T-helper 2 cell treated with Interferon-gamma antibody and Interleukin-4, amounts not matched to agents 5 μg/mL and 100 μg/mL, for 36 hours (primary cell): ENCODE measurements at places on chromosomes 7 and 10.
A peak's percentile ranks its signal among the peaks of the same experiment; 100 is the strongest.

DNA sequence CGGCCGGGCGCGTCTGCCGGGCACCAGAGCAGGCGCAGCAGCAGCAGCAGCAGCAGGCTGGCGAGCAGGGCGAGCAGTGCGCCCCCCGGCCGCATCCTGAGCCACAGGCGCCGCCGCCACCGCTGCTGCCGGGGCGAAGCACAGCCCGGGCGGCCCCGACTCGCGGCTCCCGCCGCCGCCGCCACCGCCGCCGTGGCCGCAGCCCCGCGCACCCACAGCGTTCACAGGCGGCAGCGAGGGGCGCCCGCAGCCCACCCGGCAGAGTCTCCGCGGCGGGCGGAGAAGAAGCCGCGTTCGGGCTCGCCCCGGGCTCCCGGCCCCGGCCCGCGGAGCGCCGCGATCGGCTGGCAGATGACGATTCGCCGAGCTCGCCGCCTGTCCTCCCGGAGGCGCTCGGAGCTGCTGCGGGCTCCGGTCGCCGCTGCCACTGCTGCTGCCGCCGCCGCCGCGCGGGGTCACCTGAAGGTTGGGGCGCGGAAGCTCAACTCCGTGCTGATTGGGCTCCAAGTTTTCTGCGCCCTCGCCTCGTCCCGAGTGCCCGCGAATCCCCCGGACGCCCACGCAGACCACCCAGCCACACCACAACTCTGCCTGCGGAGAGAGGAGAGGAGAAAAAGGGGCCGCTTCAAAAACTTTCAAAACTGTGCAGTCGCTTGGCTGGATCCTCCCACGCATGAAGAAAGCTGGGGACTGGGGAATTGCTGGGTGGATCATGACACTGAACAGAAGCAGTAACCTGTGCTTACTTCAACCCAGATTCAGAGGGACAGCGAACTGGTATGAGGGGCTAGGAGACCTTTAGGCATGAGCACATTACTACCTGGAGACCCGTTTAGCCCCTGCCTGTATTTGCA is at the start of gene ST8SIA6:
ST8SIA6 (minus strand) TSS at position 435 of the 854 bp plus-strand sequence; CDS start at position 95, 340 bp downstream.
- H3K4me3 ChIP-seq: peak within 1 kb of the TSS; percentile 85
- peak; percentile 36 for DNase-seq
- H3K4me1 ChIP-seq: peaks cover 10% of the 10 kb centered on the region
- peaks cover 6% of the 10 kb centered on the region for H3K36me3 ChIP-seq
- peaks cover 74% of the 10 kb centered on the region for H3K27me3 ChIP-seq

DNA sequence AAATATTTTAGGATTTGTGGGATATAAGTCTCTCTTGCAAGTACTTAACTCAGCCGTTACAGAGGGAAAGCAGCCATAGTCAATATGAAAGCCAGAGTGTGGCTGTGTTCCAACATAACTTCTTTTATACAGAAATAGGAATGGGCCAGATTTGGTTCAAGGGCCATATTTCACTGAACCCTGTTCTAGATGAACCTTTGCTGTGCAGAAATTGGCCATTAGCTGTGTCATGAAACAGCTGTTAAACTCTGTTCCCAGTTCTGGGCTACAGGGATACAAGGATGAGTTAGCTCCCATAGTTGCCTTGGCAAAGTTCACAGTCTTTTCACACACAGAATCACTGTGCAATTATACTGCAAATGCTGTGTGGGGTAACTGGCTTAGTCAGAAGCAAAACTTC is 213.9 kb upstream of the LRRN3 start:
- DNase-seq: no peak
- no peak overlapping the region for H3K4me3 ChIP-seq
- H3K36me3 ChIP-seq: no peaks in the 10 kb centered on the region

- H3K36me3 ChIP-seq: no peaks in the 10 kb centered on the region
- H3K27ac ChIP-seq: no peak overlapping the region
Measured at GRCh38 chr10:50275650-50276235, 24.4 kb upstream of the ASAH2 start.

DNA sequence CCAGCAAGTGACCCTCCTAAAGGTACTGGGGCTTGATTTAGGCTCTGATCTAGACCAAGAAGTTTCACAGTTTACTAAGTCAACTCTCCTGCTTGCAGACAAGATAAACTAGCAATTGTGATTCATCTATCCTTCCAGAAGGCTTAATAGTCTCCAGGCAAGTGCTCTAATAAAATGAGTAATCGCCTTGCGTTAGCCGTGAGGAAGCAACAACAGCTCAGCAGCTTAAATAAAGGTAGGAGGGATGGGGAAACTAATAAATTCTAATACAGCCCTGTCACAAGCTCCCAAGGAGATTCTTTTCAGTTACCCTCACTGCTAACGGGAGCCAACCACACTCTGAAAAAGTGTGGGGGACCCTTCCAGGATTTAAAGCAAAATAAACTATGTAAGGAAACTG is 48.4 kb downstream of the FRMD4A start:
- no peaks in the 10 kb centered on the region for H3K27me3 ChIP-seq
- no peak overlapping the region for H3K27ac ChIP-seq
- no peak overlapping the region for H3K4me3 ChIP-seq
- DNase-seq: no peak
- H3K4me1 ChIP-seq: no peaks in the 10 kb centered on the region

- peaks cover 32% of the 10 kb centered on the region for H3K4me1 ChIP-seq
- no peaks in the 10 kb centered on the region for H3K36me3 ChIP-seq
- H3K27ac ChIP-seq: peak overlapping the region; percentile 80
- H3K27me3 ChIP-seq: no peaks in the 10 kb centered on the region
Measured at GRCh38 chr10:13788320-13788600, 201.5 kb downstream of the PRPF18 start.

DNA sequence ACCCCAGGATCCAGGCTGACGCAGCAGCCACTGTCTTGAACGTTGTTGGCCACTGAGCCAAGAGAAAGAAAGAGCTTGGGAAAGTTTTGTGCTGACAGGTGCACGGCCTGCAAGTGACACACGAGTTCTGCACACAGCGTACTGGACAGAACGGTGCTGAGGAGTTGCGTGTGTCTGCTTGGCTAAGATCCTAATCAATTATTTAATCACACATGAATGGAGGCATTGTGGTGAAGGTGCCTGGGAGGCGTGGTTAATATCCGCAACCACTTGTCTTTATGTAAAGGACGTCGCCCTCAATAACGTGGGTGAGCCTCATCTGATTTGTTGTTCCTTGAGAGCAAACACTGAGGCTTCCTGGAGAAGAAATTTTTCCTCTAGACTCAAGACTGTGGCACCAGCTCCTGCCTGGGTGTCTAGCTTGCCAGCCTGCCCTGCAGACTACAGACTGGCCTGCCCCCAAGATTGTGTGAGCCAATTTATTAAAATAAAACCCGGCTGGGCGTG is 16.6 kb upstream of the GNA12 start:
- no peak overlapping the region for H3K4me3 ChIP-seq
- peaks cover 19% of the 10 kb centered on the region for H3K4me1 ChIP-seq
- DNase-seq: no peak
- peaks cover 2% of the 10 kb centered on the region for H3K27me3 ChIP-seq

- H3K27me3 ChIP-seq: no peaks in the 10 kb centered on the region
- peaks cover 47% of the 10 kb centered on the region for H3K4me1 ChIP-seq
- DNase-seq: no peak
- H3K27ac ChIP-seq: no peak overlapping the region
Measured at GRCh38 chr10:5288359-5288758, 76.4 kb upstream of the UCN3 start.

GRCh38 chr7:107641676-107642075 is 19.0 kb upstream of the SLC26A4 start:
- H3K36me3 ChIP-seq: peaks cover 16% of the 10 kb centered on the region
- H3K4me1 ChIP-seq: peaks cover 33% of the 10 kb centered on the region
- H3K27ac ChIP-seq: no peak overlapping the region
- DNase-seq: no peak

DNA sequence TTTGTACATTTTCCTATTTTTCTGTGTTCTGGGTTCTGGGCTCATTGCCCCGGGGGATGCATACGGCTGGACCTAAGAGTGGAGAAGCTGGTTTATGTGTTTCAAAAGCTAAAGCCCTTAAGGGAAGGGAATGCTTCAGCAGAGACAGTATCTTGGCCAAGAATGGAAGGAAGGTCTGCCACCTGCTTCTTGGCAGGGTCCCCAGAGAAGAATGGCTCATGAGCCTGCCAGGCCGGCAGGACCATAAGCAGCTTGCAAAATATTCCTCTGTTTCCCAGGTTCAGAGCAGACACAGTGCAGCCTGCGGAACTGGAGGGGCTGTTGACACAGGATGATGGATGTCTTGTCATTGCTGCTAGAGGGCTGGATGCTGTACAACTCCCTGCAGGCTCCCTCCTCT is 7.8 kb upstream of the ABHD11 start:
- H3K4me3 ChIP-seq: no peak overlapping the region
- no peaks in the 10 kb centered on the region for H3K36me3 ChIP-seq
- H3K27me3 ChIP-seq: peaks cover 5% of the 10 kb centered on the region
- no peak overlapping the region for H3K27ac ChIP-seq

DNA sequence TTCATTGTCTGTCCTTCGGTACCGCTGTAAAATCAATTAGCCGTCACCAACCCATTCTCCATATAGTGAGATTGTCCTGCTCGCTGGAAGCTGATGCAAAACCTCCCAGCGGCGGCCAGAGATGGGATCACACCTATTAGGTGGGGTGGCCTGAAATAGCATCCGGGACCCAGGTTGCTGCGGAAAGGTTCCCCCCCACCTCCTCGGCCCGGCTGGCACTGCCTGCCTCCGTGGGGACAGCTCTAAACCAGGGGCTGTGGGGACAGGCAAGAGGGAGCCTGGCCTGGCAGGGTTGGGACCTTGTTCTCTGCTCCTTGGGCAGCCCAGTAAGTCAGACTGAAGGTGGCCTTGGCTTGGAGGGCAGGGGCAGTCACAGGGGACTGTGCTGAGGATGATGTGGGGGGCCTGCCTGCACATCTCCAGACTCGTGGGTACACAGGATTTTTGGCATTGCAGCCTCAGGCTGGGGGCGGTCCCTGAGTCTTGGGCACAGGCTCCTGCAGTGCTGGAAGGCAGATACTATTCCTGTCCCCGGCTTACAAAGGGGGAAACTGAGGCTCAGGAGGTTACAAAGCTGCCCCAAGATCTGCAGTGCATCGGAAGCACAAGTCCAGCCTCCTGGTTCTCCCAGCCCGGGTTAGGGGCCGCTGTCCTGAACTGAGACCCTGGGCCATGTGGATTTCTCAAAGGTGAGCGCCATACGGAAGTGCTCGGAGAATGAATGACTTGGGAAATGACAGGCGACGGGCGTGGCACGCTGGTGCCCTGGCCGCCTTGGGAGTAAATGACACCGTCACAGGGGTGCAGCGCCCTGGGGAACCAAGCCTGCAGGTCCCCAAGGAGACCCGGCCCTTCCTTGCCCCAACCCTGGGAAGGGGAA is 65.6 kb downstream of the UNCX start:
- no peak for DNase-seq
- H3K4me3 ChIP-seq: no peak overlapping the region
- H3K27ac ChIP-seq: no peak overlapping the region
- H3K4me1 ChIP-seq: no peaks in the 10 kb centered on the region
- no peaks in the 10 kb centered on the region for H3K36me3 ChIP-seq

GRCh38 chr10:47264797-47265281 is 35.2 kb upstream of the GDF10 start:
- H3K4me1 ChIP-seq: peaks cover 36% of the 10 kb centered on the region
- H3K27ac ChIP-seq: peak overlapping the region; percentile 74
- H3K36me3 ChIP-seq: peaks cover 11% of the 10 kb centered on the region
- peak overlapping the region; percentile 17 for H3K4me3 ChIP-seq

- H3K4me1 ChIP-seq: peaks cover 56% of the 10 kb centered on the region
- peak; percentile 44 for DNase-seq
- H3K27me3 ChIP-seq: no peaks in the 10 kb centered on the region
- H3K36me3 ChIP-seq: peaks cover 2% of the 10 kb centered on the region
Measured at GRCh38 chr10:8137726-8138125, 83.2 kb downstream of the GATA3 start.

DNA sequence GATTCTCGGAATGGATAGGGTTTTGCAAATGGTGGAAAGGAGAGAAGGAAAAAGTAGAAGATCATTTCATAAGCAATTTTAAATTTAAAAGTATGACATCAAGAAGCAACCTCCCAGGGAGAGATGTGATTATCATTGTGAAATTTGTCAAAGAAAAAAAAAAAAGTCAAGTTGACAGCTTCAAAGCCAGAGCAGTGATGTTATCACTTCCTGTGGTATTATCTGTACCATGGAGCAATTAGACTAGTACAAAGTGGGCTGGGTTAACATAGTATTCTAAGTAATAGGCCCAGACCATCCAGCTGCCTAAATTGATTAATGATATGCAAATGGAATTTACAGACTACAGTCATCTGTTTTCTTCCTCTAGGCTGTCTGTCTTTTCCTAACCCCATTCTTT is 84.0 kb upstream of the NPY start:
- no peaks in the 10 kb centered on the region for H3K36me3 ChIP-seq
- peaks cover 27% of the 10 kb centered on the region for H3K27me3 ChIP-seq

GRCh38 chr10:101803511-101803910 is 14.7 kb downstream of the OGA start:
- peaks cover 4% of the 10 kb centered on the region for H3K4me1 ChIP-seq
- no peaks in the 10 kb centered on the region for H3K27me3 ChIP-seq
- H3K36me3 ChIP-seq: peaks cover 58% of the 10 kb centered on the region

GRCh38 chr7:100087055-100087750 is 1.6 kb upstream of the COPS6 start:
- H3K4me3 ChIP-seq: peak overlapping the region; percentile 52
- no peak overlapping the region for H3K27ac ChIP-seq
- peaks cover 33% of the 10 kb centered on the region for H3K4me1 ChIP-seq
- peaks cover 5% of the 10 kb centered on the region for H3K27me3 ChIP-seq

DNA sequence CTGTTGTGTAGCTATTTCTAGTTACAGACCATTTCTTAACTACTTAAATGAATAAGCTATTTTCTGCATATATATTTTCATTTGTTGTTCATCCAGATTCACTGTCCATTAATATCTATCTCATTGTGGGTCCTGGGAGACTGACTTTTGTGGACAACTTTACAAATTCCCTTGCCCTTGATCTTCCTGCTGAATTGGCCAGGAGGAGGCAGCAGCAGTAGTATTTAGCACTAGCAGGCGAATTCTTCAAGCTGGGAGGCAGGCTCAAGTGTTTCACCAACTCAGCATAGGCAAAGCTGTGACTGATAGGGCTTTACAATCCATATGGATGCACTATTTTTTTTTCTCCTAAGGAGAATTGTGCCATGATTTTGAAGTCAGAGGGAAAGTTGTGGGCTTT is 461.0 kb upstream of the NRG3 start:
- no peaks in the 10 kb centered on the region for H3K27me3 ChIP-seq
- DNase-seq: no peak
- no peak overlapping the region for H3K4me3 ChIP-seq
- H3K27ac ChIP-seq: no peak overlapping the region

DNA sequence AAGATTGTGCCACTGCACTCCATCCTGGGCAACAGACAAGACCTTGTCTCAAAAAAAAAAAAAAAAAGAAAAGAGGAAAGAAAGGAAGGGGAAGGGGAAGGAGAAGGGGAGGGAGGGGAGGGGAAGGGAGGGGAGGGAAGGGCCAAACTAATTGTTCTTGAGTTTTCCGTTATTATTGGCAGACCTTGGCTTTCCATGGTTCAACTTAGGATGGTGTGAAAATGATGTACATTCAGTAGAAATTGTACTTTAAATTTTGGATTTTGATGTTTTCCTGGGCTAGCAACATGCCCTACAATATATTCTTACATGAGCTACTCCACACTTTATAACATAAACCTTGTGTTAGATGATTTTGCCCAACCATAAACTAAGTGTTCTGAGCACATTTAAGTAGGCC is 1.2 kb upstream of the TMEM72 start:
- no peak overlapping the region for H3K4me3 ChIP-seq
- H3K27ac ChIP-seq: no peak overlapping the region
- no peak for DNase-seq
- peaks cover 2% of the 10 kb centered on the region for H3K36me3 ChIP-seq
- H3K4me1 ChIP-seq: peaks cover 14% of the 10 kb centered on the region
